ENCODE measurements at places on chromosomes 6 and 20. TPM values are rescaled to one million over a fixed set of nuclear protein-coding genes. Genes with fewer than 3 reads are reported as not detected.

DEFB124 gene
- not detected for total RNA-seq

RALGAPA2 gene
- 13.3 TPM for total RNA-seq

SPDEF gene
- total RNA-seq, result not detected

EDN1 gene
- 24.9 TPM for total RNA-seq

TMEM181 gene
- 59.8 TPM for total RNA-seq

PPP1R14C gene
- total RNA-seq, result 7.4 TPM

XKR7 gene
- total RNA-seq, result not detected

TFAP2D gene
- 0.46 TPM for total RNA-seq
